Activated CD4-positive, alpha-beta T cell treated with anti-CD3 and anti-CD28 coated beads for 1 hour (primary cell): ENCODE measurements at places on chromosomes 1 and 21.
A peak's percentile ranks its signal among the peaks of the same experiment; 100 is the strongest.

GRCh38 chr1:170604065-170604464 lies 59.9 kb upstream of the PRRX1 start:
- DNase-seq = no peak

DNA sequence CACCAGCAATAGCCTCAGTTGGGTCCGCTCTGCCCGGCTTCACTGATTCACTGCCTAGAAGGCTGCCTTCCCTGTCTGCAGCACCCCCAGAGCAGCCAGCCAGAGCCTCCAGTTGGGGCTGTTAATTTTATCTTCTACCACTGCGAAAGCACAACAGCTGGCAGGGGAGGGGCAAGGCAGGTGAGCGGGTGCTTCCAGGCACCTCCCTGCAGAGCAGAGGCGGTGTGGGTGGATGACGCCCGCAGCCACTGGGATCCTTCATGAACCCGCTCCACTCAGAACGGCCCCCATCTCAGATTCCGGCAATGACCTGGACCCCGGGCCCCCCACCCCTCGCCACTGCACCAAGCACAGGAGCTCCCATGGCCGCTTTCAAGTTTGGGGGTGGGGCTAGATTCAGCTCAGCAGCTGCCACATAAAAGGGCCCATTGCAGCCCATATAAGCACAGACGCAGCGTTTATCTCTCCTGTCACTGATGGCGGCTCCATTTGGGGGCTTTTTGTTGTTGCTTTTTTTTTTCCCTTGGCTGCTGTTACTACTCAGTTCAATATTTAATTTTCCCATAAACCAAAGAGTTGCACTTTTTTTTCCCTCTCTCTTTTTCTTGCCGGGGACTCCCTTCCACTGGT lies 128.0 kb upstream of the KLHDC7A start:
- no peak for DNase-seq

GRCh38 chr1:108828074-108828961 lies 28.6 kb downstream of the AKNAD1 start:
- peak; percentile 34 for DNase-seq

DNA sequence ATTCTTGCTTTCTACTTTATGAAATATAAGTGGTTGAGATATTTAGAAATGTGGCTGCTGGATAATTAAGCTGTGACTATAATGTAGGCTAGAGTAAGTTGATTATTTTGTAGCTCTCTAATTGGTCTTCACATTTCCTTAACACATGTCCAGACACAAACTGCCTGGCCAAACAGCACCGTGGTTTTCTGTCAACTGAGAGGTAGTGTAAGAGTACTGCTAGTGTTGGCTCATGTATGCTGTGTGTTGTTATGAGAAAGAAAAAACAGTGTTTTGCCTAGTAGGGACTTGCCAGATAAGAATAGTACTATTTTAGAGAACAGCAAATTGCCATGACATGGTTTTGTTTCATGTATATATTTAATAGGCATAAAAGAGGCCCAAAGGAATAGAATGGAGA lies 37.1 kb downstream of the TMED5 start:
- DNase-seq = no peak

- DNase-seq = no peak
Measured at GRCh38 chr1:206672844-206673758, 11.6 kb upstream of the MAPKAPK2 start.

DNA sequence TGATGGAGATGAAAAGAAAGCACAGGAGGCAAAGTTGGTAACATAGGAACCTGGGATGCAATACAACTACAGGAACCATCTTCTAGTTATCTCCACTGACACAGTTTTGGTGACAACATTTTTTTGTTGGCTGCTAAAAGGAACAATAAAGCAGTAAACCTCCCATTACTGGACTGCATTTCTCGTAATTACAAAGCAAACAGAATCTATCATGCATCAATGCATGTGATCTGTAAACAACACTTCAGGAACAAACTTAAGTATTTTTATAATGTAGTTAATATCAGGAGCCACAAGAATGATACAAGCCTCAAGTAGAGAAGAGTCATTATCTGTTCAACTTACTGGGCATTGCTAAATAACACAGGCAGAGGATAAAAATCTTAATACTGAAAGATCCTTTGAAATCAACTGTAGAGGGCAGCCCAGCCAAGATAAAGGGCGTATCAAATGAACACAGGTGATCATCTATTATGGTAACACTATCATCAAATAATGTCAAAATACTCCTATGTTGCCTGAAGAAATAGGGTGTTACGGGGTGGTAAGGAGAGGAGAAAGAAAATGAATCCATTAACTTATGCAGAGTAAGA lies 193.3 kb downstream of the EIF4G3 start:
- no peak for DNase-seq

DNA sequence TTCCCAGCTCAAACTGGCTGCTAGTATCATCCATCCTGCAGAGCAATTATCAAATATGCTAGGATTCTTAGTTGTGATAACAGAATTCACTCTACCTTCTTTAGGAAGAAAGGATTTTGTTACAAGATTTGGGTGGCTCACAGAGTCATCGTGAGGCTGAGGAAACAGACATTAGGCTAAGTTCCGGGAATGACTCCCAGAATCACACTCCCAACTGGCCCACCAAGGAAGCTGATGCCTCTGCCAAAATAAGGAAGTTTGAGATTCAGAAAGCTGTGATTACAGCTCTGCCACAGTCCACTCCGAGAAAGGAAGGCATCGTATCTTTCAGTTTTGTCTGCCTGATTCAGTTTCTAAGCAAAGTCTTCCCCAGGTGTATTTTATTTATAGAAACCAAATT lies 50.6 kb upstream of the LYPLAL1 start:
- no peak for DNase-seq

DNA sequence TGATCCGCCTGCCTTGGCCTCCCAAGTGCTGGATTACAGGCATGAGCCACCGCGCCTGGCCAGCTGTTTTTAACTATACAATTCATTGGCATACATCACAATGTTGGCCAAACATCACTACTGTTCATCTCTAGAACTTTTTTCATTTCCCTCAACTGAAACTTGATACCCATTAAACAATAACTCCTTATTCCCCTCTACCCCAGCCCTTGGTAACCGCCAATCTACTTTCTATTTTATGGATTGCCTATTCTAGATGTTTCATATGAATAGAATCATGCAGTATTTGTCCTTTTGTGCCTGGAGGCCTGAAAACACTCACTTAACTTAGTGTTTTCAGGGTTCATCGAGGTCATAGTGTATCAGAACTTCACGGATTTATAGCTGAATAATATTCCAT lies 16.2 kb downstream of the BTF3L4 start:
- DNase-seq = no peak
